ENCODE measurements at places on chromosomes 2 and 18.

DNA sequence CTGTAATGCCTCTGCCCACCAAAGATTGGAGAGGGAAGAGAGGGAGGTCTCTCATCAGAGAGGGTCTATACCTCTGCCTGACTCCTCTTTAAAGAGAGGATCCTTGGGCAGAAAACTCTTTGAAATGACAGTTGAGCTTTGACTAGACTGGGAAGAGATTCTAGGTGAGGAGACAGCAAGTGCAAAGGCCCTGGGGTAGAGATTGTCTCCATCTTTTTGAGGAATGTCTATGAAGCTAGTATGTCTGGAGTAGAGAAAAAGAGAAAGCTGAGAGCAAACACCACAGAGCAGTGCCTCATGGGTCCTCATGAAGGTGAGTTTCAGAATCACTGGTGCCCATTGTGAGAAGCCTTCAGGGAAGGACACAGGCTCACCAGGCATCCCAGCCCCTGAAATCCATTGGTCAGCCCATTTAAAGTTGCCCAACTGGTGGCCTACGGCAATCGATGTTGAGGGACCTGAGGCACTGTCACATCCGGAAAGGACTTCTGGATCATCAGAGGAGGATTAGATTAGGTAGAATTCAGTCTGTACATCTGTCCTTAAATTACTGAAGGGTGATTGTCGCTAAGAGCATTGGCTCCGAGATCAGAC, 31.5 kb downstream of the LBH start:
- no peak for DNase-seq

GRCh38 chr18:46502444-46502843, 154.6 kb downstream of the LOXHD1 start:
- DNase-seq: no peak

- DNase-seq: peak; percentile 12
Measured at GRCh38 chr2:73285159-73285739, 971 bp upstream of the FBXO41 start.

- DNase-seq: no peak
Measured at GRCh38 chr18:60123031-60123430, 223.2 kb downstream of the PMAIP1 start.

- DNase-seq: no peak
Measured at GRCh38 chr2:26559556-26559955, 81.6 kb downstream of the CIB4 start.

GRCh38 chr2:30701782-30702181, 105.5 kb downstream of the CAPN13 start:
- no peak for DNase-seq

- peak; percentile 61 for DNase-seq
Measured at GRCh38 chr18:11857177-11857887, 6.1 kb downstream of the CHMP1B start.

GRCh38 chr2:170086751-170087412, 91.1 kb upstream of the MYO3B start:
- no peak for DNase-seq

GRCh38 chr18:48017635-48018034, 87.2 kb upstream of the SMAD2 start:
- no peak for DNase-seq

GRCh38 chr2:19685731-19686130, 216.1 kb downstream of the TTC32 start:
- no peak for DNase-seq

DNA sequence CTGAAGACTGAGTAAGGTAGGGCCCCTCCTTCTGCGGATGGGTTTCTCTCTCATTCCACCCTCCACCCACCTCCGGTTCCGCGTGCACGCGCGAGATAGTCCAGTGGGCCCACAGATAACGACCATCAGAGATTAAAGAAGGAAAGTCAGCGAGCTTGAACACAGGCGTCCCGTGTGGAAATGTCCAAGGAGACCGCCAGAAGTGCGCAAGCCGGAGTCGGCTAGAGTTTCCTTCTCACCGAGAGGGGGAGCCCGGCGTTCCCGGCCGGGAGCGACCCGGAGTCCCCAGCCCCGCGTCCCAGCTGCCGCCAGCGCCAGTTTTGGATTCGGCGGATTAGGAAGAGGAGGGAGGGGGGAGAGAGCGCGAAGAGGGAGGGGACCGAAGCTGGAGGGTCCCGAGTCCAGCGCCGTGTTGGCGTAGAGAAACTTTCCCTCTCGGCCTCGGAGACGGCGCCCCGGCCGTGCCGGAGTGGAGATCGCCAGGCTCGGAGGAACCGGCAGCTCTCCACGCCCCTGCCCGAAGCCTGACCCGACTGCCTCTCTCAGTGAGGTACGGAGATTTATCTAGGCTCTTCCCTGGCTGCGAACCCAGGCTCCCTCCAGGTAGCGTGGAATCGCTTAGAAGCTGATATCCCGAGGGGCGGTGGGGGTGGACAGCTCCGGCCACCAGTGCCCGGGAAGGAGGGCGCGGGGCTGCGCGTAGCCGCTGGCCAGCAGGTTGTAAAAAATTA, at the start of gene GULP1:
Gene GULP1, plus strand, starts transcription at position 258 of the 731 bp plus-strand sequence. CDS start 185,829 bp downstream, outside the sequence.
- DNase-seq: peak; percentile 62

GRCh38 chr2:189849550-189849949, 65.3 kb downstream of the PMS1 start:
- DNase-seq: no peak

DNA sequence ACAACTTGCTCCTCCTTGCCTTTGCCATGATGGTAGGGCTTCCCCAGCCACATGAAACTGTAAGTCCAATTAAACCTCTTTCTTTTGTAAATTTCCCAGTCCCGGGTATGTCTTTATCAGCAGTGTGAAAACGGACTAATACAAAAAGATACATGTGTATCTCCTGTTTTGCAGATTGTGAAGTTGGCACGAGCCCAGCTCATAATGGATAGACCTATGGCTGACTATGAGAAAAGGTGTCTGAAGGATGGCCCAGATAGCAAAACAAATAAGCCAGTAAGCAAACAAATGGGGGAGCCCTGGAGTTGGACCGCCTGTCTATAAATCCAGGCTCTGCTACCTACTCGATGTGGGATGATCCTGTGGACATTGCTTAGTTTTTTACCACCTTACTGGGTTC, 15.5 kb upstream of the PRKCE start:
- no peak for DNase-seq

GRCh38 chr2:214747992-214748391, 61.5 kb downstream of the BARD1 start:
- DNase-seq: no peak

DNA sequence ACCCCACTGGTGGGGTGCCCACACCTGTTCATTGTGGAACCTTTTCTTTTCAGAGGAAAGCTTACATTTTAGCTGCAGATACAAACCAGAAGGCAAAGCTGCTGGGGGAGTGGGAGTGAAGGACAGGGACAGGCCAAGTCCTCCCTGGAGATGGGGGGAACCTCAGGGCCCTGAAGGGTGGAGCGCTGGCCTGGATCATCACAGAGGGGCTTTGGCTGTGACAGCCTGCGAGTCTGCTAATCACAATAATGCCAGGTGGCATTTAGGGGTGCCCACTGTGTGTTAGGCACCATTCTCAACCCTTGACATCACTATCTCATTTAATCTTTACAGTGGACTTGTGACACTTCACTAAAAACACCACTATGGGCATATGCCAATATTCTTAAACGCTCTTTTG, 27.4 kb downstream of the KCTD1 start:
- DNase-seq: no peak

DNA sequence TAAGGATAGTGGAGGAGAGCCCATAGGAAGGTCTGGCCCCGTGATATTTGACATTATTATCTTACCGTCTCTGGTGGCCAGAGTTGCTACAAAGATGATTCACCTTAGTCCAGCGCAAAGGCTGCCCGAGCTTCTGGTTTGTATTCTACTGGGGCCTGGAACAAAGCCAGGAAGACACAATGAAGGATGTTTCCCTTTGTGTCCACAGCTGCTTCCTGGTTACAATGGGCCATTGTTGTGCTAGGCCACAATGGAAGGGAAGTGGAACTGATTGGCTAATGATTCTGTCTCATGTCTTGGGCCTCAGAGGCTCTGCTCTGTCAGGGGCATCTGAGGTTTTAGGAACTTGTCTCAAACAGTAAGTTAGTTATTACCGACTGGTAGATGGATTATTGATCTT, 132.2 kb downstream of the TDRD15 start:
- DNase-seq: no peak

DNA sequence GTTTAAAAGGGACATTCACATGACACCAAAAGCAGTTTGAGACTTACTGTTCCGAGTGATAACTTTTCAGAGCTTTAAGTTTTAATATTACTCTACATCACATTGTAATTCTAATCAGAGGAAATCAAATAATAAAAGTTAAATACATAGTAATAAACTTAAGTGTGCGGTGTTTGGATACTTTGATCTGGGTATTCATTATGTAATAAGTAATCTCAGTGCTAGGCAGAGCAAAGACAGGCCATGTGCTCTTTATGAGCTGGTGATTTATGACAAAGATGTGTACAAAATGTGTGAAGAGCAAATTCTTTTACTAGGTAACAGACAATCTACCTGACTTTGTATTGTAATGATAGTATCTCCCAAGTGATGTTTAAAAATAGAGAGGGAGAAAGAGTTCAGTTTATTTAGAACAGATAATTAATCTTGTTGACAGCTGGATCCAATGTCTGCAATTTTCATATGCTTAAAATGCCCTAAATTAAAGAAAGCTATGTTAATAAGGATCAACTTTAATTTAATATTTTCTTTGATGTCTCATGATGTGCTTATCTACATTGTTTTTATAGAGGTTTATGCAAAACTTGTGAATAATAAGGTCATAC, 4.4 kb downstream of the CFAP221 start:
- DNase-seq: peak; percentile 53

GRCh38 chr18:6537475-6537874, 122.8 kb upstream of the L3MBTL4 start:
- DNase-seq: no peak

DNA sequence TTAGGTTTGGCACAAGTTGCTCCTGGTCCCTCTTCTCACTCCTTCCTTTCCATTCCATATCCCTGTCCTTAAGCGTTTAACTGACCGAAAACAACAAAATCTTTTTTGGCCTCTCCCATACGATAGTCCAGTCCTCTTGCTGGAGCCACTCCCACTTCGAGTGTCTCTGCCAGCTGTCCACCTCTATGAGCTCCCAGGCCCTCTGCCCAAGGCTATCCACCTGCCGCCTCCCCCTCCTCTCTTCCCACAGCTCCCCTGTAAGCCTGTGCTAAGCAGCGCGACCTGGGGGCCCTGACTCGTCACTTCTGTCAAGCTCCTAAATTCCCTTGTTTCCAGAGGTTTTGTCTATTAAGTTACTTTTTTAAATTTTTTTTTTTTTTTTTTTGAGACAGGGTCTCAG, 47.0 kb upstream of the FOSL2 start:
- DNase-seq: no peak

DNA sequence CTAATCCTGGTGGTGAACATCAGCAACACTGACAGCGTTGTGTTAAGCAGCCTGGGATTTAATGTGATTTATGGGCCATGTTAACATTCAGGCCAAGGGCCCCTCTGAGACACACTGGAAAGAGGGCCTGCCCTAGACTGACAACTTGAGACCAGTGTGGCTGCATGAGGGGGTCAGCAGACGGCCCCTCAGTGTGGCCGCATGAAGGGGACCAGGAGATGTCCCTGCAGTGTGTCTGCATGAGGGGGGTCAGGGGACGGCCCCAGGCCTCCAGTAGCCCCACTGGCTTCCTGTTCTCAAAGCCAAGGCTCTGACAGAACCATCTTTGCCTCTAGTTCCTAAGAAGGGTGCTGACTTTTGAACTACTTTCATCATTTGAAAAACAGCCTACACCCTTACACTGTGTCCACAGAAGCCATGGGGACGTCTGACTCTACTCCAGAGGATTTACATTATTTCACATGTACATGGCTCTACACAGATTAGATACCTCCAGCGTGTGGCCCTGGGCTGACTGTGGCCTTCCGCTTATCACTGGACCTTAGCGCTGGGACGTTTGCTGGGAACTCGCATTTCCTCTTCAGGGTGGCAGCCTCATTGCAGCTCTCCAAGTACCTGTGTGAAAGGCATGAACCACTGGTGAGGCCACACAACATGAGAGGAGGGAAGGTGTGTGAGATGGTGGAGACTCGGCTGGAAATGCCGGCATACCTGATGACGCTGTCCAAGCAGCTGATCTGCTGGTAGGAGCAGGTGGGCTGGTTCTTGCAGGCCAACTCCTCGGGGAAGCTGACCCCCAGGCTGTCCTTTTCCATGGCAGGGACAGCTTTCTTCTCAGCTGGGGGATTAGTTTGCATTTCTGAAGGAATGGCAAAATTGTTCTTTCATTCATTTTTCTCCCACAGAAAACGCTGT, 18.2 kb upstream of the HES6 start:
- no peak for DNase-seq

GRCh38 chr2:223041527-223042109, 10.4 kb upstream of the KCNE4 start:
- peak; percentile 41 for DNase-seq

GRCh38 chr2:8685697-8686358, 4.0 kb downstream of the ID2 start:
- no peak for DNase-seq

GRCh38 chr2:29270701-29271121, 155.5 kb downstream of the CLIP4 start:
- no peak for DNase-seq

DNA sequence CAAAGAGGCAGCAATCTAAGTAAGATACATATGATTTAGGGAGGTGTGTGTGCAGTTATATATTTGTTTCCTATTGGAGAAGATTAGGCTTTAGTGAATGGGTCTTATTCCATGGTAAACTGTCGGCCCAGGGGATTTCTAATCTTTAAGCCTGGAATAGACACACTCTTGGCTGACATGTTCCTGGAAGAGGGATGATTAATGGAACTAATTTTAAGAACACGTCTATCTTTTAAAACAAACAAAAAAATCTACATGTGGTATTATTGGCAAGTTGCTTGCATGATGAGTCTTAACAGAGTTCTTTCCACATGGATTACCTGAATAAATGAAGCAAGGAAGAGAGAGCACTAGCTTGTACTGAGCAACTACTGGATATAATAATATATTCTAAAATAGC, 114.2 kb upstream of the NT5C1B start:
- DNase-seq: no peak

DNA sequence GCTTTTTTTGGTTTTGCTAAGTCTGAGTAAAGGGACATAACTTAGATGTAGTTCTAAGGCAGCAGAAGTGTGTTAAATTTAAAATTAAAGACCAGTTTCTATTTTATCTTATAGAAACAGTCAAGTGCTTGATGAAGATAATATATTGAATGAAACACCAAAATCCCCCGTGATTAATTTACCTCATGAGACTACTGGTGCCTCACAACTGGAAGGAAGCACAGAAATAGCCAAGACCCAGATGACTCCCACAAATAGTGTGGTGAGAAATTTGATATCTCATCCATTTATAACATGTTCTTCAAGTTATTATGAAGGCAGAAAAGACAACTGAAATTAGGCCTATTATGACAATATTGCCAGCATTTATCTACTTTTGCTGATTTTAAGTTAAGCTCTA, 45.6 kb downstream of the APLF start:
- no peak for DNase-seq

- DNase-seq: no peak
Measured at GRCh38 chr2:183919926-183920325, 678.4 kb upstream of the ZNF804A start.

DNA sequence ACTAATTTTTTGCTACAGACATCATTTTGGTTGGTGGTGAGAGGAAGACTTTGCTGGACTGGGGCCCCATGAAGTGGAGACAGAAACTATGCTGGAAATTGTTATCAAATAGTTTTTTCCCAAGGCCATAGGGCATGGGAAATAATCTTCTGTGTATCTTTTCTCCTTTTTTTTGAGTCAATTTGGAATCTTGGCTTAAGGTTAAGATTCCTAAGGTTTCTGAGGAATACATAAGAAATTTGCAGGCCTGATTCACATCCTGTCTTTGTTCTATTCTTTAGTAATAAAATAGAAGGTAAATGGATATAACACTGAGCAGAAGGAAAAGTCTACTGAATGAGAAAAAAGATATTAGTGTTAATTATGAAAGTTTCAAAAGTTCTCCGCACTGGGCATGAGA, 16.6 kb downstream of the SMC6 start:
- no peak for DNase-seq

GRCh38 chr2:54289917-54290316, 33.9 kb upstream of the TSPYL6 start:
- DNase-seq: no peak

Data from DMS 273 treated with DMSO at 0.1 percent for 48 hours (cell line).